Activated T-cell treated with anti-CD3 and anti-CD28 coated beads, Interleukin-2, amount 50 U/mL, for 4 hours (primary cell): ENCODE measurements at places on chromosomes 7 and 10.

DNA sequence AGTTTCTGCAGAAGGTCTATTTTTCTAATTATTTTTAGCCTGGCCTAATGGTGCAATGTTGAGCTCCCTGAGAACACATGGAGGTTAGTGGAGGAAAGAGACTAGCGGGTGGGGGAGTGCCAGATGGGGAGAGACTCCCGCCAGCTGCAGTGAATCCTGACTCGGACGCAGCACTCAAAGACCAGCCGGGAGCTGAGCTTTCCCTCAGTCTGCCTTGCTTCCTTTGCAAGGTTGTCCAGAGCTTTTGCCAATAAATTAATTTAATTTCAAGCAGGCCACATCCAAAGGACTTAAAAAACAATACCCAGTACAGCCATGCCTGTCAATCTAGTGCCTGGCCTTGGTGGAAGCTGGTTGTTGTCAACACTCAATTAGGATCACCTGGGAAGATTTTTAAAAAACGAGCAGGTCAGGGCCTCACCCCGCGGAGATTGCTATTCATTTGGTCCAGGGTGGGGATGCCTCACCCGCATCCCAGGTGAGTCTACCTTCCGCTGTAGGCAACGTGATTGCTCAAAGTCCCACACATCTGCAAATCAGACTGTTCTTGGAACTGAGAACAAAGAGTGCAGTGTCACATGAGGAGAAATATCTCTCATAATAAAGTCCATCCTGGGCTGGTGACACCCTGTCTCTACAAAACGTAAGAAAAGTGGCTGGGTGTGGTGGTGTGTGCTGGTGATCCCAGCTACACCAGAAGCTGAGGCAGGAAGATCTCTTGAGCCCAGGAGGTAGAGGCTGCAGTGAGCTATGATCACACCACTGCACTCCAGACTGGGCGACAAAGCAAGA is 4.0 kb downstream of the CLRN3 start:
- no peak for DNase-seq

GRCh38 chr7:28530175-28530802 is 118.0 kb downstream of the CREB5 start:
- DNase-seq: no peak

DNA sequence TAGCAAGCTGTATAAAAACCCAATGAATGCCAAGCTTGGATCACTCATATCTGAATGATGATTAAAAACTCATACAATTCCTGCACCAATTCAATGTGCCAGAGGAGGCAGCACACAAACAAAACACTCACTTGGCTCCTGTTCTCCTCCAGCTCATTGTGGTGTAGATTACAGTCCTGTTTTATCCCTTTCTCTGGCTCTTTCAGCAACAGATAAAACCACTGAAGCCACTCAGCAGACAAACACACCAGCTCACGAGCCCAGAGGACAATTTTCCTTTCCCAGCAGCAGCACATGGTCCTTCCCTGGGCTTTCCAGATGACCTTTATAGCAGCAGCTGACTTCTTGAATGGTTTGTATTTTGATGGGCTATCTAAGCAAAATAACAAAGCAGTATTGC is 107.3 kb upstream of the STARD3NL start:
- DNase-seq: no peak

DNA sequence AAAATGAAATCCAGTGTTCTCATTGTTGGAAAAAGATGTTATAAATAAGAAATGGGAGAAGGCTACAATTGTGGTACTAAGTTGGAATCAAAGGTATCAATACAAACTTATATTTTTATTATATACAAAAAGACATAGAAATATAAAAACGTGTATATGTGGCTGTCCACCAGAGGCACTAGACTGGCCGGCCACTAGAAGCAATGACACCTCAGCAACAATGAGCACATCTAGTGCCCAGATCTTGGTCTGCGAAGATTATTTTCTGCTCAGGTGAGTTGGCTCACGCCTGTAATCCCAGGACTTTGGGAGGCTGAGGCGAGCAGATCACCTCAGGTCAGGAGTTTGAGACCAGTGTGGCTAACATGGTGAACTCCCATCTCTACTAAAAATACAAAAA is 21.6 kb downstream of the IDE start:
- DNase-seq: no peak

DNA sequence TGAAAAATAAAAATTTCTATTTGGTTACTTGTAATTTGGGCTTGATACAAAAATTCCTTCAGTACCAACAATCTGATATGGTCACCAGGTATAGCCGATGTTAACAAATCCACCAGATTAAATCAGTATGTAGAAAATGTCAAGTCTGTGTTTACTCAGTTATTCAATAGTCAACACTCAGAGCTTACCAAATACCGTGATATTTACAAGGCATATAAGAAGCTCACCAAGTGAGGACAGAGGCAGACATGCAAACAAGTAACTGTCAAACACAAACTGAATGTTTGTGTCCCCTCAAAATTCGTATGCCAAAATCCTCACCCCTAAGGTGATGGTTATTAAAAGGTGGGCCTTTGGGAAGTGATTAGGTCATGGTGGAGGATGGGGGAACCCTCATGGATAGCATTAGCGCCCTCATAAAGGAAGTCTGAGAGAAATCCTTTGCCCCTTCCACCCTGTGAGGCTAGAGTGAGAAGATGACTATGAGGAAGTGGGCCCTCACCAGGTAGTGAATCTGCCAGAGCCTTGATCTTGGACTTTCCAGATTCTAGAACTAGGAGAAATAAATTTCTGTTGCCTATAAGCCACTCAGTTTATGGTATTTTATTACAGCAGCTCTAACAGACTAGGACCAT is 63.1 kb downstream of the TES start:
- no peak for DNase-seq

DNA sequence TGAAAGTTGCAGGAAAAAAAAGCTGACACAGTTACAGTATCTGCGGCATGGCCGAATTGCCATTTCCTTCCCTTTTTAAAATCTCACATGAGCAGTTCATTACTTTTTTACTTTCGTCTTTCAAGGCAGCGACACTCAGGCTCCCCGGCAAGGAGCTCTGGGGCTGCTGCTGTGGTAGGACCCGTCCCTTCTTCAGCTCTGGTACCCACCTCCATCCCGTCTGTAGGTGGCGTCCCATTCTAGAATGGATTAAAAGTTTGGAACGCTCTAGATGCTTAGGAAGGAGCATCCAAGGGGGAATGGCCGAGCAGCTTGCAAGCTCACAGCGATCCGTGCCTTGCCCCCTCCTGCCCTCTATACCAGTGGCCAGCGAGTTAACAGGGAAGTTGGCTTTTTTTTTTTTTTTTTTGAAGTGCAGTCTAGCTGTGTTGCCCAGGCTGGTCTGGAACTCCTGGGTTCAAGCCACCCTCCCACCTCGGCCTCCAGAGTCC is 22.8 kb upstream of the TTYH3 start:
- DNase-seq: no peak

DNA sequence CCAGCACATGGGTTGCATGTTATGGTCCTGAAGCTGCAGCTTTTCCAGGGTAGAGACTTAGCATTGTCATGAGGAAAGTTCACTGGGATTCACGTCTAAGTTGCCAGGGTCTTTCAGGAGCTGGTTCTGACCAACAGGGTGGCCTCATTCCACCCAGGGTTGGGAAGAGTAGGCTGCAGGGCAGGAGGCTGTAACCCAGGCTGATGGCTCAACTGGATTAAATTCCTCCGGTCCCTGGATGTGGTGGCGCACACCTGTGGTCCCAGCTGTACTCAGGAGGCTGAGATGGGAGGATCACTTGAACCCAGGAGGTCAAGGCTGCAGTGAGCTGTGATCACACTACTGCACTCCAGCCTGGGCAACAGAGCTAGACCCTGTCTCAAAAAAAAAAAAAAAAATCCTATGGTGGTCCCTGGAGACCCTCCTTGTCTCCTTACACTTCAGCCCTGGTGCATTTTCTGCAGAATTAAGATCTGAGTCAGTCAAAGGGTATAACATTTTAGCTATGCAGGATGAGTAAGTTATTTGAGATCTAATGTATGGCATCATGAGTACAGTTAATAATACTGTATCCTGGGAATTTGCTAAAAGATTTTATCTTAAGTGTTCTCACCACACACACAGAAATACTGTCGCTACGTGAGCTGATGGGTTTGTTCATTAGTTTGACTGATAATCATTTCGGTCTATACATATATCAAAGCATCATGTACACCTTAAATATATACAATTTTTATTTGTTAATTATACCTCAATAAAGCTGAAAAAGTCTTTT is 44.0 kb downstream of the ASB13 start:
- DNase-seq: no peak

- DNase-seq: no peak
Measured at GRCh38 chr7:149027611-149028345, 527 bp downstream of the PDIA4 start.
